Activated CD8-positive, alpha-beta memory T cell treated with anti-CD3 and anti-CD28 coated beads for 1 hour (primary cell): ENCODE measurements at places on chromosomes 4 and X.

- no peak for DNase-seq
These were observed 1.5 kb downstream of the MND1 start for GRCh38 chr4:153346031-153346430.

DNA sequence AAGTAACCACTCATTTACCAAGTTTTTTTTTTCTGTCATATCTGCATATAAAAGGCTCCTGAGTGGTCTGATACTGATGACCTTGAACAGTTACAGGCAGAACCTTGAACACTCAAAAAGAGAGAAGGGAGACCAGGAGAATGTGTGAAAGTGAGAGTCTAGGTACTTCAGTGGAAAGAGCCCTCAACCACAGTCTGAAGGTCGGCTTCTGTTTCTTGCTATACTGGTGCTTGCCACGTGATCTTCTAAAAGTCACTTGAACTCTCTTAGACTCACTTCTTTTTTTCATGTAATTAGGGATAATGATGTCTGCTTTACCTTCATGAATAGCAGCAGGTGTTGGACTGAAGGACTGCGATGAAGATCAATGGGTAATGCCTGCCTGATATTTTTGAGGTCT, 22.8 kb downstream of the GABRB1 start:
- no peak for DNase-seq

DNA sequence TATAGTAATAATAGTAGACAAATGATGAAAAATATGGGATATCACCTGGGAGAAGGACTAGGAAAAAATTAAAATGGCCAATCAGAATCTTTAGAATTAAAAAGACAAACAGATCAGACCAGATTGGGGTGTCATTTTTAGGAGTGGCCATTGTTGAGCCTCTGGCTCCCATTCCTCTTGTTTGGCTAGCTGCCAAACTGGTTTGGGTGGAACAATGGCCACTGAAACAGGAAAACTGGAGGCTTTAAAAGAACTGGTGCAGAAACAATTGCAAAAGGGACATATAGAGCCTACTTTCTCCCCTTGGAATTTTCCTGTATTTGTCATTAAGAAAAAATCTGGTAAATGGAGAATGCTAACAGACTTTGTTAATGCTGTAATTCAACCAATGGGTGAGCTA, 294.8 kb upstream of the DKK2 start:
- DNase-seq = no peak

GRCh38 chr4:1137850-1138249, 24.5 kb upstream of the RNF212 start:
- no peak for DNase-seq

- no peak for DNase-seq
These were observed 27.7 kb downstream of the RGS12 start for GRCh38 chr4:3320361-3321023.

DNA sequence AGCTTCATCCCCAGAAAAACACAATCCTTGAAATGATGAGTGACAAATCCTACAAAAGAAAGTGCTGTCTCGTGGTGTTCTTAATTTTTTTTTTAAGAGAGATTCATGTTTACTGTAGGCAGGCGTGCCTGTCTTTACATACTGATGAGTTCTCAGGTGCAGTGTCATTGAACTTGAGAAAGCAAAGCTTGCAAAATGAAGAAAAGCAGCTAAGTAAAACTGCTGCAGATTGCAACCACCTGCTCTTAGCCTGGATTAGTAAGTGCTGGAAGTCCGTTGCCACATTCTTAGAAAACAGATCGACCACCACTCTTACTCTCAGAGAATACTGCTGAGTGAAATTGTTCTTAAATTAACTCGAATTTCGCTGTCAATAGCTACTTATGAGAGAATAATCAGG, 854.6 kb downstream of the TRIML1 start:
- no peak for DNase-seq

DNA sequence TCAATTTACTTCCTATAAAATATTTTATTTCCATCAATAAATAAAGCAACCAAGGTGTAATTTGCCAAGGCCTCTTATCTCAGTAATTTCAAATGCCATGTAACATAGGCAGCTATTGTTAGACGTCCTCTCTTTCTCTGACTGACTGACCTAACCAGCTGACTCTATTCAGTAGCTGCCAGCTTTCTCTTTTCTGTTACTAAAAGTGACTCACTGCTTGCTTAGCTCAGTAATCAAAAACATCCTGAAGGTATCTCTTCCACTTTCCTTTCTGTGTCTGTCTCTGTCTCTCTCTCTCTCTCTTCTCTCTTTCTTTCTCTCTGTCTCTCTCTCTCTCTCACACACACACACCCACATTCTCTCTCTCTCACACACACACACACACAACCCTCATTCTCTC, 134.2 kb downstream of the SPOCK3 start:
- no peak for DNase-seq

GRCh38 chr4:125938541-125938940, 623.8 kb downstream of the FAT4 start:
- no peak for DNase-seq

DNA sequence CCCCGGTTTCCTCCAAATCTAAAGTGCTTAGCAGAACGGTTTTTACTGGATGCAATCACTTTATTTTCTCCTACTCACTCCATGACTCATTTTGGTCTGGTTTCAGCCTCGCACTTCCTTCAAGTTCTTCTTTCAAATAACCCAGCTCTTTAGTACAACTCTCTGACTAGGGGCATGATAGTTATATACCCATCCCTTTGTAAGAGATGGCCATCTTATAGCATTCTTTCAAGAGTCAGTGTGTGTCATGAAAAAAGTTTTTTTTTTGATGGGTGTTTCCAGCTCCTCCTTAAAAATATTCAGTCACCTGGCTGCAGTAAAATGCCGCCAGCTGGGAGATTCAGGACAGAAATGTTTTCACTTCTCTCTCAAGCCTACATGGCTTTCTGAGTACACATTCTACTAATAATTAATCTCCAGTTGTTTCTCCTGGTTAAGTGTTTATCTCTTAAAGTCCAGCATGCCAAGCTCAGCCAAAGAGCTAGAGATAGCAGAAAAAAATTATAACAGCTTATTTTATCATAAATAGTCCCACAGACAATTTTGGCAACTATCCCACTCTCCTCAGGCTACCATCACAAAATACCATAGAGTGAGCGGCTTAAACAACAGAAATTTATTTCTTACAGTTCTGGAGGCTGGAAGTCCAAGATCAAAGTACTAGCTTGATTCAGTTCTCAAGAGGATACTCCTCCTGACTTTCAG, 139.3 kb downstream of the GASK1B start:
- DNase-seq = no peak

DNA sequence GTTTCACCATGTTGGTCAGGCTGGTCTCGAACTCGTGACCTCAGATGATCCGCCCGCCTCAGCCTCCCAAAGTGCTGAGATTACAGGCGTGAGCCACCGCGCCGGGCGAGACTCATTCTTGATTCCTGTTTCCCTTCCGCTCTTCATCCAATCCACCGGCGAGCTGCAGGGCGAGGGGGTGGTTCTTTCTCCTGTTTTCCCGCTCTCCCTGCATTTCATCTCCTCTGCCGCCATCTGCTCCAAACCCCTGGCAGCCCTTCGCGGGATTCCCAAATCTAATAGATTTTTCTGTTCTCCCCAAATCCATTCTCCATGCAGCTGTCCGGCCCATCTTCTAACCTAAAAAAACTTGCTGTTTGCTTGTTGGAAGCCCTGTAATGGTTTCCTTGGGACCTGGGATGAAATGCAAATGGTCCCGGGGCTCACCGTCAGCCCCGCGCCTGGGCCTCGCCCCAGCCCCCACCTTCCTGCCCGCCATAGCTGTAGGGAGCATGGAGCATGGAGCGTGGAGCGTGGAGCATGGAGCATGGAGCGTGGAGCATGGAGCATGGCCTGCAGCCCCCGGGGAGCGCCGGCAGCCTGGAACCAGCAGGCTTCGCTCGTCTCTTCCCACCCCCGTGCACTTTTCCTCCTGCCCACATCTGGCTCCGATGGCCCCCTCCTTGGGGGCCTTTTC, 1.1 kb downstream of the ZFP42 start:
- no peak for DNase-seq

- no peak for DNase-seq
These were observed 67.0 kb upstream of the FAM9A start for GRCh38 chrX:8868070-8868773.

DNA sequence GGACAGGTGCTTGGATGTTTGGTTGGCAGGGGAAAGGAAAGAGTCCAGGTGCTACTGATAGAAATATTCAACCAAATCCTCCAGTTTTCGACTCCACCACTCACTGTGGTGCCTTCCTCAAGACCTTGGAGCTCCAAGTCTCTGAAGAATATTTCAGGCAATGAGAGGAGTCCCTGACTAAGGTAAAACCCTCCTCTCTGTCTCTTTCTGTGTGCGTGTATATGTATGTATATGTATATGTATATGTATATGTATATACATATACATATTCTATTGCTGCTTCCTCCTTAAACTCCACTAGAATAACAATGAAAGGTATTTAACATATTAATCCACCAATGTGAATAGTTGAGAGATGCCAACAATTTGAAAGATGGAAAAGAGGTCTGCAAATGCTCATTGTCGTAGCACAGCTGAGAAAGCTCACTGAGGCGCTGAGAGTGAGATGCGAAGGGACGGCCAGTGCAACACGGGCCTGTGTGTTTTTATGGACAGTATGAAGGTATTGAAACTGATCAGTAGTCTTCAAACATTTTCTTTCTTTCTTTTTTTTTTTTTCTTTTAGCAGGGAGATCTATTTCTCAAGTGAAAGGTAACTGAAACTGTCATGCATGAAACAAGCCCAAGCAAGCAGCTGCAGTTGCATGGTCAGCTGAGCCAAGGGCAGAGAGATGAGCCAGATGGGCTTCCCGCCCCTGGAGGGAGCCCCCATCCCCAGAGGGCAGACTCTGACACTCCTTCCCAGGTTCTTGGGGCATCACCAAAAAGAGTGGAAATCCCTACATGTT, 41.1 kb upstream of the HS3ST1 start:
- DNase-seq = no peak

DNA sequence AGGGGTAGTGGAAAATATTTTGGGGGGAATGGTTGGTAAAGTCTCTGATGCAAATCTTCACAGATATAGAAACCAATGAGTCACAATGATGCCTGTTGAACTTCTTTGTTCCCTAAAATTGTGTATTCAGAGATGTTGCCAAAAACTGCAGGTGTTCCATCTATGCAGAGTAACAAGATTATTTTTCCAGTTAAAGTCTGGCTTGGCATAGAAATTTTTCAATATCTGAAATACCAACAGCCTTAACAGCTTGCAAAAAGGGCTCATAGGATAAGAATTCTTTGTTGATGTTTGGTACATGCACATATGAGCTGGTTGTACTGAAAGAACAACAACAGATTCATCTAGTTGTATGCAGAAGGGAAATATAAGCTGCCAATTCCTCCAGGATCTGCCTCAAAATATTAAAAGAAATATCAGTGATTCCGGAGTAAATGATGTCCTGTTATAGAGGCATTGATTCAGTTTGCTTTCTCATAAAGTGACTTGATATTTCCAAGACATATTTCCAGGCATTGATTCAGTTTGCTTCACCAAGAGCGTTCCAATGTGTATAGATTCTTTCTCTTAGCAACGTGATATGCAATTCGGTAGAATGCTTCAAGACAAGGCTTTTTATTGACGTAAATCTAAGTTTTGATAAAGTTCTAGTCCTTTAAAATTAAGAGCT, 564.4 kb downstream of the TMA16 start:
- no peak for DNase-seq

DNA sequence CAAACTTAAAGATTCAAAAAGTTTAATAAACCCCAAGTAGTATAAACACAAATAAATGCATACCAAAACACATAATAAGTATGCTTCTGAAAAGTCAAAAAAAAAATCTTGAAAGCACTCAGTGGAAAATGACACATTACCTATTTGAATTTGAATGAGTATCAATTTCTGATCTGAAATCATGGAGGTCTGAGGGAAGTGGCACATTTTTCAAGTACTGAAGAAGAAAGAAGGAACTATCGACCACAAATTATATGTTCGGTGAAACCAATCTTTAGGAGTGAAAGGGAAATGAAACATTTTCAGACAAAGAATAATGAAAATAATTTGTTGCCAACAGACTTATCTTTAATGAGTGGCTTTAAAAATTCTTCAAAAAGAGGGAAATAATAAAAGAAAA, 12.1 kb upstream of the F9 start:
- no peak for DNase-seq

DNA sequence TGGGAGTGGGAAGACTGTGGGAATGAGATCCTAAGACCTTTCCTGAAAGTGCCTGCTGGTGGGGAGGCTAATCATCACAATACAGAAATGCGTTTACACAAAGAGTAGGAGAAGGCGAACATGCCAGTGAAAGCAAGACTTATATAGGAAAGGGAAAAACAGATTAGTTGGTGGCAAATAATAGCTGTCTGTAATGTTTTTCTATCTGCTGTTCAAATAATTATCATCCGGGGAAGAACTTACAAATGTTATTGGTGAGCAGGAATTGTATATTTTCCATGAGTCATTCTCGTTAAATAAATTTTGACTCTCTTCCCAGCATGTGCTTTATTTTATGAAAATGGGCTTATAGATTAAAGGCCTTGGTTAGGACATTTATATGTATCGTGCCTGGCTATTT, 196.5 kb downstream of the ARHGAP10 start:
- DNase-seq = no peak

DNA sequence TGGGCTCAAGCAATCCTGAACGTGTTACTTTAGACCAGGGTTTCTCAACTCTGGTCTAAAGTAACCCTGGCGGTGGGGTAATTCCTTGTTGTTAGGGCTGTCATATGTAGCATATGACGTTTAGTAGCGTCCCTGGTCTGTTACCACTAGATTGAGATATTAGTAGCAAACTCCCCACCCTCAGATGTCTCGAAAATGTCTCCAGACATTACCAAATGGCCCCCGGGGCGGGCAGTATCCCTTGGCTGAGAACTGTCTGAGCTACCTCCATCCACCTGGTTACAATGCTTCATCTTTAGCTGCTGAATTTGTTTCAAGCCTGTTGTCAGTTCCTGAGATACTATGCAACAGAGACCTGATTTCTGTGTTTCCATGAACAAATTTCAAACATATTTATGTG, 56.7 kb downstream of the CLDN34 start:
- no peak for DNase-seq

DNA sequence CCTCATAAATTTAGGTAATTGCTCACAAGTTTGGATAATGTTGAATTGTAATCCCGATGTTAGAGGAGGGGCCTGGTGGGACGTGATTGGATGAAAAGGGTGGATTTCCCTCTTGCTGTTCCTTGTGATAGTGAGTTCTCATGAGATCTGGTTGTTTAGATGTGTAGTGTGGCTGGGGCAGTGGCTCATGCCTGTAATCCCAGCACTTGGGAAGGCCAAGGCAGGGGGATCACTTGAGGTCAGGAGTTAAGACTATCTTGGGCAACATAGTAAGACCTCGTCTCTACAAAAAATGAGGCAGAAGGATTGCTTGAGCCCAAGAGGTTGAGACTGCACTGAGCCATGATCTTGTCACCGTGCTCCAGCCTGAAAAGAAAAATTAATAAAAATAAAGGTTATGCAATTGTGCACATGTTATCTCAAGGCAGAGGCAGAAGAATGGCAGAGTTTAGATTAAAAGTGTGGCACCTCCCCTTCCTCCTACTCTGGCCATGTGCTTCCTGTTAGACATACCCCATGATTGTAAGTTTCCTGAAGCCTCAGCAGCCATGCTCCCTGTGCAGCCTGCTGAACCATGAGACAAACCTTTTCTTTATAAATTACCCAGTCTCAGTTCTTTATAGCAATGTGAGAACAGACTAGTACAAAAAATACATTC, 36.5 kb downstream of the ERVMER34-1 start:
- DNase-seq = no peak

- DNase-seq = no peak
These were observed 37.4 kb downstream of the RUFY3 start for GRCh38 chr4:70759126-70759525.
